ENCODE measurements at places on chromosomes 5 and 9. TPM values are rescaled to one million over a fixed set of nuclear protein-coding genes. Genes with fewer than 3 reads are reported as not detected.

GPR151 gene
- polyA plus RNA-seq, result not detected

C9 gene
- 0.14 TPM for polyA plus RNA-seq

B4GALT7 gene
- polyA plus RNA-seq, result 31.8 TPM

TSLP gene
- 1.1 TPM for polyA plus RNA-seq

ADGRD2 gene
- polyA plus RNA-seq, result not detected

IRX1 gene
- 3.6 TPM for polyA plus RNA-seq

CCDC112 gene
- polyA plus RNA-seq, result 3.5 TPM

ARID3C gene
- not detected for polyA plus RNA-seq

CD74 gene
- polyA plus RNA-seq, result 2,010 TPM

DMRT3 gene
- 0.20 TPM for polyA plus RNA-seq

PCAT7 gene
- polyA plus RNA-seq, result 0.28 TPM

CAMK4 gene
- polyA plus RNA-seq, result 0.18 TPM

ZDHHC11 gene
- 6.8 TPM for polyA plus RNA-seq

OR1N1 gene
- not detected for polyA plus RNA-seq

SLC34A3 gene
- 0.03 TPM for polyA plus RNA-seq

EGFL7 gene
- 379 TPM for polyA plus RNA-seq

TRIM36 gene
- polyA plus RNA-seq, result 0.60 TPM

FAM81B gene
- 23.1 TPM for polyA plus RNA-seq

ARL14EPL gene
- 0.10 TPM for polyA plus RNA-seq

GTF3C5 gene
- 41.0 TPM for polyA plus RNA-seq

PCDHA1 gene
- polyA plus RNA-seq, result 0.30 TPM

PCDHGA7 gene
- polyA plus RNA-seq, result 0.30 TPM

SPATA31D4 gene
- not detected for polyA plus RNA-seq

CNTFR gene
- polyA plus RNA-seq, result 0.89 TPM

C5orf46 gene
- not detected for polyA plus RNA-seq

NRARP gene
- 6.4 TPM for polyA plus RNA-seq

PCDHB7 gene
- polyA plus RNA-seq, result 0.87 TPM

BARHL1 gene
- polyA plus RNA-seq, result not detected

TRIP13 gene
- 2.7 TPM for polyA plus RNA-seq

MYOZ3 gene
- 0.40 TPM for polyA plus RNA-seq

SLCO6A1 gene
- not detected for polyA plus RNA-seq

BTNL8 gene
- 7.2 TPM for polyA plus RNA-seq

BSPRY gene
- polyA plus RNA-seq, result 12.7 TPM

GNE gene
- polyA plus RNA-seq, result 10.4 TPM

MAPK9 gene
- 16.6 TPM for polyA plus RNA-seq

TXNDC8 gene
- polyA plus RNA-seq, result not detected

ORM2 gene
- polyA plus RNA-seq, result 215 TPM

ELOVL7 gene
- 4.1 TPM for polyA plus RNA-seq

TSSK1B gene
- polyA plus RNA-seq, result not detected

Data from lung (tissue), 17 donors.